NCI-H2029 (cell line): ENCODE measurements at places on chromosomes 13 and 19.

- DNase-seq, result no peak
Observed at GRCh38 chr13:49436890-49437289, 7.0 kb downstream of the CAB39L start.

DNA sequence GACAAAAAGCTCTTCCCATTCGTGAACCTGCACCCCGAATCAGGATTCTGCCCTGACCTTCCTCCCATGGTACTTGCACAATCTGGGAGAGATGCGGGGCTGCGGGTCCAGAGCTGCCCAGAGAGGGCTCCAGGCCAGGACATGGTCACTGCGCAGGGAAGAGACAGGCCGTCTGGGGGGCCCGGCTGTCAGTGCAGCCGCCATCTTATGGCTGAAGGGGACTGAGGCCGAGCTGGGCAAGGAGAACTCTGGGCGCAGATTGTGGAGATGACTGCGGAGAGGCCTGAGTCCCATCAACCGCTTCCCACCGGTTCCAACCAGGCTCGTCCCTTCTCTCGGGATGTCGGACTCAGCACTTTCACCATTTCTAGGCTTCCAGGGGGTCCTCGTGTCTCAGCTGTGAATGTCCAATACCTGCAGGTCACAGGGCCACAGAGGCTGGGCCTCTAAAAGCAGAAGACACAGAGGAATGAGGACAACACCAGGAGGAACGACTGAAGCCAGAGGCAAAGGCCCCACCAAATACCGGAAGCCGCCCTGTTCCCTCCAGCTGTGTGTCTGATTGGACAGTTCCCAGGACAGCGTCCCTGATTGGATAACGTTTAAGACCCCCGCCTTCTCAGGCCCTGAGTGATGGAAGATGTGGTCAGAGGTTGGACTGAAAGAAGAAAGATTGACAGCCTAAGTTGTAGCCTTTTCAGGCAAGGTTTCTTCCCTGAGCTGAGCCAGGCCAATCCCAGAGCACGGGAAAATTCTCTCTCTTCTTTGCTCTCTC lies 117.1 kb upstream of the ZNF91 start:
- DNase-seq, result no peak

GRCh38 chr13:40336228-40337221 lies 329.9 kb downstream of the FOXO1 start:
- DNase-seq, result peak; percentile 58

DNA sequence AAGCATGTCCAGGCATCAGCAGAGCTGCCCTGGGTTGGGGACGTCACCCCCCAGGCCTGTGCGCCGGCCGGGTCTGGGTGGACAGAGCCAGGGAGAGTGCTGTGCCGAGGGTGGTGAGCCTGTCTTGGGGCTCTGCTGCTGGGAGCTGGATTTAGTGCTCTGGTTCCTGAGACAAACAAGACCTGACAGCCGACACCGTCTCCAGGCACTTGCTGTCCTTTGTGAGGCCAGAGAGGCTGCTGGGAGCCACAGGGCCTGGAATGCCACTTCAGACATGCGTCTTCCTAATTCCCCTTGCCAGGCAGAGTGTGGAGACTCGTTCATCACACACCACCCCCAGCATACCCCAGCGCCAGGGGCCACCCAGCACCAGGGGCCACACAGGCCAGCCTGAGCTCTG lies 165.8 kb downstream of the KDM4B start:
- DNase-seq, result no peak

- DNase-seq, result no peak
Observed at GRCh38 chr13:112995395-112996191, 26.6 kb downstream of the MCF2L start.

- DNase-seq, result peak; percentile 10
Observed at GRCh38 chr19:1672038-1672768, 19.8 kb upstream of the TCF3 start.
